ENCODE measurements at places on chromosomes 7 and 10.

- H3K27me3 ChIP-seq, result no peaks in the 10 kb centered on the region
- no peaks in the 10 kb centered on the region for H3K36me3 ChIP-seq
- no peak for DNase-seq
- no peak overlapping the region for H3K4me3 ChIP-seq
- peaks cover 14% of the 10 kb centered on the region for H3K4me1 ChIP-seq
These were observed 5.7 kb upstream of the TAS2R60 start for GRCh38 chr7:143437578-143437977.

GRCh38 chr10:110460111-110460809 is 37.4 kb upstream of the DUSP5 start:
- H3K27me3 ChIP-seq, result no peaks in the 10 kb centered on the region
- peak; percentile 28 for DNase-seq
- H3K36me3 ChIP-seq, result no peaks in the 10 kb centered on the region
- no peak overlapping the region for H3K27ac ChIP-seq

DNA sequence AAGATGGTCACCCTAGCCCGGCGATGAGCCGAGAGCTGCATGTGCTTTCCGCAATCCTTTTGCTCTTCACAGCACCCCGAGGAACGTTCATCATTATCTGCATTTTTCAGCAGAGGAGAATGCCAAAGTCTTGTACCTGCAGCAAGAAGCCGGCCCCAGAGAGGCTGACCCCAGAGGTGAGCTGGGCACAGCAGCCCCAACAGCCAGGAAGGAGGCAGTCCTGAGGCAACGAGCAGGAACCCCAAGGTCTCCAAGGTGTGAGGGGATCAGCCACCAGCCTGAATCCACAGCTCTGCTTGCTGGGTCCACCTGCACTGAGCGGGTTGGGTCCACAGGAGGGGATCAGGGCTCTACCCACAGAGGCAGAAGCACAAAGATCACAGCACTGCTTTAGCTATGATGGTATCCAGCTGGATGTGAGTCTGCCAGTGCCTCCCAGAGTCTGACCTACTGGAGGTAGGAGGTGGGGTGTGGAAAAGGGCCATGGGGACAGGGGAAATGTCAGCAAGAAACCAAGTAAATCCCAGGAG is 16.8 kb upstream of the GDF10 start:
- H3K4me3 ChIP-seq, result no peak overlapping the region
- DNase-seq, result no peak
- H3K4me1 ChIP-seq, result peaks cover 36% of the 10 kb centered on the region
- H3K27ac ChIP-seq, result no peak overlapping the region

- no peak overlapping the region for H3K27ac ChIP-seq
- H3K36me3 ChIP-seq, result peaks cover 95% of the 10 kb centered on the region
- DNase-seq, result no peak
- no peaks in the 10 kb centered on the region for H3K27me3 ChIP-seq
These were observed 12.9 kb downstream of the MDH2 start for GRCh38 chr7:76060842-76061241.

GRCh38 chr7:46607176-46607575 is 686.1 kb upstream of the IGFBP3 start:
- no peaks in the 10 kb centered on the region for H3K4me1 ChIP-seq
- no peak for DNase-seq
- H3K27me3 ChIP-seq, result no peaks in the 10 kb centered on the region
- H3K36me3 ChIP-seq, result no peaks in the 10 kb centered on the region
- no peak overlapping the region for H3K4me3 ChIP-seq
- no peak overlapping the region for H3K27ac ChIP-seq

GRCh38 chr10:131129544-131129943 is 182.0 kb downstream of the TCERG1L start:
- H3K36me3 ChIP-seq, result no peaks in the 10 kb centered on the region
- no peak overlapping the region for H3K27ac ChIP-seq
- H3K4me1 ChIP-seq, result no peaks in the 10 kb centered on the region
- no peak overlapping the region for H3K4me3 ChIP-seq

- H3K27me3 ChIP-seq, result no peaks in the 10 kb centered on the region
- no peak overlapping the region for H3K4me3 ChIP-seq
- H3K36me3 ChIP-seq, result no peaks in the 10 kb centered on the region
These were observed 8.3 kb upstream of the TMEM168 start for GRCh38 chr7:112798274-112799159.

- H3K27ac ChIP-seq, result no peak overlapping the region
- H3K4me3 ChIP-seq, result no peak overlapping the region
- H3K4me1 ChIP-seq, result no peaks in the 10 kb centered on the region
These were observed 174.8 kb downstream of the RTKN2 start for GRCh38 chr10:62093863-62094291.

GRCh38 chr10:62352356-62352970 is 21.7 kb upstream of the ZNF365 start:
- H3K4me1 ChIP-seq, result no peaks in the 10 kb centered on the region
- no peaks in the 10 kb centered on the region for H3K27me3 ChIP-seq
- no peaks in the 10 kb centered on the region for H3K36me3 ChIP-seq
- no peak overlapping the region for H3K4me3 ChIP-seq
- no peak overlapping the region for H3K27ac ChIP-seq
- no peak for DNase-seq

DNA sequence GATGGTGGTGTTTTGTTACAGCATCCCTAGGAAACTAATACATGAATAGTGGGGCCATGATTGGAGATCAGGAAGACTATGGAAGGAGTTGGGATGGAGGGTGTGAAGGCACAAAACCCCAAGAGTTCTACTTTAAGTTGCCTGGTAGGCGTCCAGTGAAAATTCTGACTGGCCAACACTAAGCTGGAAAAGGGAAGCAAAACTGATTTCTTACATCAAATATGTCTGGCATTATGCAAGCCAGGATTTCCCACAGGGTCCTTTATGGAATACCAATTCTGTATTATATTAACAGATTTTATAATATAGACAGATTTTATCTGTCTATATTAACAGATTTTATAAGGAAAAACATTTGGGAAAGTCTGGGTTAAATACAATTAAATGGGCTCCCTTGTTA is 16.2 kb downstream of the CPVL start:
- no peaks in the 10 kb centered on the region for H3K27me3 ChIP-seq
- no peaks in the 10 kb centered on the region for H3K36me3 ChIP-seq
- no peaks in the 10 kb centered on the region for H3K4me1 ChIP-seq

GRCh38 chr7:105806592-105807447 is 69.6 kb downstream of the ATXN7L1 start:
- H3K36me3 ChIP-seq, result no peaks in the 10 kb centered on the region
- peak; percentile 22 for DNase-seq
- H3K27ac ChIP-seq, result no peak overlapping the region
- H3K4me1 ChIP-seq, result peaks cover 48% of the 10 kb centered on the region
- H3K27me3 ChIP-seq, result no peaks in the 10 kb centered on the region

DNA sequence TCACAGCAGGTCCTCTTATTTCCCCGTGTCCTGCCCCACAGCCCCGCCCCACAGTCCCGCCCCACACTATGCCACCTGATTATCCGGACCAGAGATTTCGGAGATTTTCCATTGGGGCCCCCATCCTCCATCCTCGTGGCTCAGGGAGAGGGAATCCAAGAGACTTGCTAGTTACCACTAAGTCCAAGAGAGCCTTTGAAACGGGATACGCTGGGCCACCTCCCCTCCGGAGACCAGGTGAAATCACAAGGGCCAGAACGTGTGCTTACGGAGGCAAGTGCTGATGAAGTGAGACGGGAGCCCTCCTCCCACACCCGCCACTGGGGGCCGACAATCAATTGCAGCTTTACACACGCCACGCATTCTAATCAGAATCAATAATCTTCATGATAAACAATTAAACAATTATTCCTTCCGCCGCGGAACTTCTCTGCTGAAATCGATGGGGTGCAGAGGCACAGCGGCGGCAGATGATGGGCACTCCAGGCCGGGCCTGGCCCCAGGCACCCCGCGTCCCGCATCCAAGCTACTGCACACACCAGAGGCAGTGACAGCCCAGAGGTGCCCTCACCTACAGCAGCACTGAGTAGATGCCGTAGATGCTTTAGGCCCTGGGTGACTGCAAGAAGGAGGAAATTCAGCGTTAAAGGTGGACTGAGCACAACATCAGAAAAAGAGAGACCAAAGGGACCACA is 534.0 kb upstream of the FOXK1 start:
- no peak overlapping the region for H3K4me3 ChIP-seq
- no peak for DNase-seq
- no peak overlapping the region for H3K27ac ChIP-seq
- H3K4me1 ChIP-seq, result no peaks in the 10 kb centered on the region

DNA sequence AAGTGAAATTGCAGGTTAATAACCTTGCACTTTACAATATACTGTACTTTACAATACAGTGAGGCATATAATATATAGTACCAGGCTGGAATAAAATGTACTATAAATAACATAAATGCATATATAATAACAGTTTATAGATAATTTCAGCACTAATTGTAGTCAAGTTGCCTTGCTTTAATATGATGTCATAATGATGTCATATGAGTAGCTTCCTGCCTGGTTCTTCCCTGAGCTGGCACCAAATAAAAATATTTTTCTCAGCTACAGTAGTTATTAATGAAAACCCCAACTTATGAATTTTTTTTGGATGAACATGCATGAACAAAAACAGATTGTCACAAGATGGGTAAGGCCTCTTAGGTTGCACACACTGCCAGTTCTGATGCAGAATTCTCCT is 816.7 kb downstream of the XPNPEP1 start:
- H3K27me3 ChIP-seq, result no peaks in the 10 kb centered on the region
- no peaks in the 10 kb centered on the region for H3K36me3 ChIP-seq
- no peaks in the 10 kb centered on the region for H3K4me1 ChIP-seq
- H3K27ac ChIP-seq, result no peak overlapping the region
- DNase-seq, result no peak

- H3K27me3 ChIP-seq, result no peaks in the 10 kb centered on the region
- no peak overlapping the region for H3K4me3 ChIP-seq
- H3K4me1 ChIP-seq, result no peaks in the 10 kb centered on the region
- H3K27ac ChIP-seq, result no peak overlapping the region
- no peak for DNase-seq
- H3K36me3 ChIP-seq, result no peaks in the 10 kb centered on the region
These were observed 442.5 kb downstream of the XPNPEP1 start for GRCh38 chr10:109480836-109481235.

DNA sequence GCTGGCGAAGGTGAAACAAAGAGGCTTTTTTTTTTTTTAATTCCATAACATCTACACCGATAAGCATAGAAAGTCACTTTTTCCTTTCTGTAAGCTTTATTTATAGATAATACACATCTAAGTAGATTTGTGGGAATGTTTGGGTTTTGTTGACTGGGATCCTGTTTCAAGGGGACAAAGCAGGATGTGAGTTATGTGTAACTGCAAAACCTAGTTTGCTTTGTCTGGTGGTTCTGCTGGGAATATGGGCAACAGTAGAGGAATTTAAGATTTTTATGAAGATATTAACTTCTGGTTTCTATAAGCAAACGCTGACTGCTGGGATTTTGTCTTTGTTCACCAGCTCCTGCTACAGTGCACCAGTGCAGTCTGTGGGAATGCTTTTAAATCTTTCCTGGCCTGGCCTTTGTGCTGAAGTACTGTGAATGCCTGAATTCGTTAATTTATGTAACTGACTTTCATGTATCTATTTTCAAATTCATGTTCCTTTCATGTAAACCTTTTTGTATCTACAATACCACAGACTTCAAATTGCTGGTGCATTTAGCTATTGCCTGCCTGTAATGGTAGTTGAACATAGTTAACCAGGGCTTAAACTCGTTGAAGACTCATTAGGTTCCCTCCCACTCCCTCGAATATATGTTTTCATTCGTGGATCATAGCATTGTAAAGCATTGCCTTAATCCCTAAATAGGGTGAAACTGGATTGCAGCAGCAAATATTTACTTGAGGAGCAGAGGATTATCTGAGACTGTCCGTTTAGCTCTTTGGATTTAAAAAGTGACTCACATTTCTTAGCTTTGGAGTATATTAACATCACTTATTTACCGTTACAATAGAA is 1.5 kb downstream of the KLHL7 start:
- peak overlapping the region; percentile 98 for H3K4me3 ChIP-seq
- H3K27me3 ChIP-seq, result no peaks in the 10 kb centered on the region
- no peak for DNase-seq

- H3K4me1 ChIP-seq, result no peaks in the 10 kb centered on the region
- no peak for DNase-seq
- no peak overlapping the region for H3K27ac ChIP-seq
- H3K27me3 ChIP-seq, result peaks cover 7% of the 10 kb centered on the region
These were observed 22.8 kb upstream of the FAM20C start for GRCh38 chr7:169276-170172.

- H3K4me3 ChIP-seq, result no peak overlapping the region
- no peaks in the 10 kb centered on the region for H3K36me3 ChIP-seq
- no peaks in the 10 kb centered on the region for H3K4me1 ChIP-seq
- DNase-seq, result no peak
These were observed 27.9 kb downstream of the GNG11 start for GRCh38 chr7:93949423-93949822.

DNA sequence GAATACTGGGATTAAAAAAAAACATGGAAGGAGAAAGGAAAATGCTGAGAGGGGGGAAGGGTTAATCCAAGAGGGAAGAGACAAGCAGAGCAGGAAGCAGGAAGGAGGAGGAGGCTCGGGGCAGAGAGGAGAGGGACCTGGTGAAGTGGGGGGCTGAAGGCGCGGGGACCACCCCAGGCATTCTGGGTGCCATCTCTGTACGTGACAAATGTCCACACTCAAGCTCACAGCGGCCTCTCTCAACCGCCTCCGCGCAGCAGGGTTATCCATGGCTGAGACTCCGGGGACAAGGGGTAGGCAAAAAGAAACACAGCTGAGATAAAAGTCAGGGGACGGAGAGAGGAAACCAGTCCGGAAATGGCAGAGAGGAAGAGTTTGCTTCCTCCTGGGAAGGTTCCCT is 33.9 kb downstream of the EN2 start:
- DNase-seq, result no peak
- peaks cover 8% of the 10 kb centered on the region for H3K27me3 ChIP-seq
- H3K27ac ChIP-seq, result no peak overlapping the region
- peaks cover 20% of the 10 kb centered on the region for H3K4me1 ChIP-seq

- no peaks in the 10 kb centered on the region for H3K4me1 ChIP-seq
- no peaks in the 10 kb centered on the region for H3K27me3 ChIP-seq
- no peak for DNase-seq
These were observed 89.2 kb upstream of the CAPZA2 start for GRCh38 chr7:116772926-116773749.

GRCh38 chr7:74461970-74462706 is 8.4 kb downstream of the GTF2IRD1 start:
- H3K36me3 ChIP-seq, result no peaks in the 10 kb centered on the region
- H3K4me1 ChIP-seq, result peaks cover 13% of the 10 kb centered on the region
- no peaks in the 10 kb centered on the region for H3K27me3 ChIP-seq
- no peak overlapping the region for H3K27ac ChIP-seq
- DNase-seq, result no peak
- no peak overlapping the region for H3K4me3 ChIP-seq

DNA sequence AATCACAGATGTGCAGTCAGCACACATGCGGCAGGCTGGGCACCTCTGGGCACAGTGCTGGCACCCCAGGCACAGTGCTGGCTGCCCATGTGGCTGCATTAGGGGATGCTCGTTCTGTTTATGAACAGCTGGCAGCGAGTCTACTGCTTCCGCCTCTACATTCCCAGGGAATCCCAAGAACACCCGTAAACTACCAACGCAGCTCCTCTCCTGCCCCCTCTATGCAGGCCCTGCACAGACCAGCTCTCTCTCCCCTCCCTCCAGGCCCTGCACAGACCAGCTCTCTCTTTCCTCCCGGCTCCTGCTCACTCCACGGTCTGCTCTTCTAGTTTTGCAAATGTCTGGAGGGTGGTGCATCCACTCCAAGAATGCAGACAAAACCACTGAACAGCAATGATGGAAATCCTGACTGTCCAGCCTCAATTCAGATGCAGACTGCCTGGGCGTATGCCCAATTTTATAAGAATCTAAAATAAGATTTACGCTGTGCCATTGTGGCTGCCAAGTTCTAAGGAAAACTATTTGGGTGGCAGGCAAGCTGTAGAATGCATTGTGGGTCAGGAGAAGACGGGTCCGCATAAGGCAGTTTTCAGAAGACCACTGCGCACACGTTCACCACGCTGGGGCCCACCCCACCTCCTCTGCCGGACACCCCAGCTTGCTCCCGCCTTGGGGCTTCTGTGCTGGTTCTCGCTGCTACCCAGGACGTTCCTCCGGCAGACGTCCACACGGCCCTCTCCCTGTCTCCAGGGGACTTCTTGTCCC is 234.6 kb downstream of the ZMYND11 start:
- peaks cover 3% of the 10 kb centered on the region for H3K36me3 ChIP-seq
- H3K4me1 ChIP-seq, result no peaks in the 10 kb centered on the region
- DNase-seq, result no peak

Measured in CD4-positive, alpha-beta T cell (primary cell).